ENCODE measurements at places on chromosomes 4 and X.

- no peak for DNase-seq
These were observed 108.6 kb downstream of the PPP3CA start for GRCh38 chr4:101238706-101239105.

DNA sequence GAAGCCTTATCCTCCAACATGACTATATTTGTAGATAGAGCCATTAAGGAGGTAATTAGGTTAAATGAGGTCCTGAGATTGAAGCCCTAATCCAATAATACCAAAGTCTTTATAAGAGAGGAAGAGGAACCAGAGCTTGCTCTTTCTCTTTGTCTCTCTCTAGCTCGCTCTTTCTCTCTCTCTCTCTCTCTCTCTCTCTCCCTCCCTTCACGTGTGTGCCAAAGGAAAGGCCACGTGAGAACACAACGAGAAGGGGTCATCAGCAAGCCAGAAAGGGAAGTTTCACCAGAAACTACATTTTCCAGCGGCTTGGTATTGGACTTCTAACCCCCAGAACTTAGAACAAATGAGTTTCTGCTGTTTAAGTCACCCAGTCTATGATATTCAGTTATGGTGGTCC lies 1540.5 kb downstream of the C4orf33 start:
- DNase-seq: no peak

DNA sequence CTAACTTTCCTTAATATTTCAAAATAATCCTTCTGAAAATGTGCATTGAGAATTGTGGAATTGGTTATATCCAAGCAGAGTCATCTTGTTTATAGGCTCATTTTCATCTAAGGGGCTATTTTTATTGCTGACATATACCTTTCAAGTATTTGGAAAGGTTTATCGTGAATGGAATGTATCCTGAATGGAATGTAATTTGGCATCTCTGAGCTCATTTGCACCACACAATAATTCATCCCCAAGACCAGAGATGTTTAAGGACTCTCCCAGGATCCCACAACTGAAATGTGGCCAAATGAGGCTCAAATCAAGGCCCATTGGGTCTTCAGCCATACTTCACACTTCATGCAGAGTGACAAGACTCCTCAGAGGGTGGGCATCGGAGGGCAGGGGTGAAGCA lies 7.5 kb upstream of the SETD7 start:
- DNase-seq: no peak

- no peak for DNase-seq
These were observed 60.8 kb upstream of the XAGE1B start for GRCh38 chrX:52577464-52578173.

DNA sequence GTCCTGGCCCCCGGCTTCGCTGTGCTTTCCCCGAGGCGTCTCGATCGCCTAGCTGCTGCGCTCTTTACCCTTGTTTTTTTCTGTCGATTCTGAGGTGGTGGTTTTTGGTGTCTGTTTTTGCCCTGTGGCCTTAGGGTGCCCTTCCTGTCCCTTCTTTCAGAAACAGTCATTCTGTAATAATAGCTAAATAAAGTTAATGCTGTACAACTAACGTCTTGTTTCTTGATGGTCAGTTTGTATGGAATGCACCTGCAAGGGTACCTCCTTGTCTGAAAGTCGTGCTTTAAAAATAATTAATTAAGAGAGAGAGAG lies 686 bp downstream of the FIP1L1 start:
- no peak for DNase-seq

- DNase-seq: no peak
These were observed 73.1 kb downstream of the HHIP start for GRCh38 chr4:144718958-144719512.

- DNase-seq: peak; percentile 1
These were observed at the start of gene GPC3 for GRCh38 chrX:133985164-133985966. TSS of gene GPC3 (minus strand) at chrX:133985594.

- no peak for DNase-seq
These were observed 42.0 kb downstream of the PSAPL1 start for GRCh38 chr4:7392438-7393421.

DNA sequence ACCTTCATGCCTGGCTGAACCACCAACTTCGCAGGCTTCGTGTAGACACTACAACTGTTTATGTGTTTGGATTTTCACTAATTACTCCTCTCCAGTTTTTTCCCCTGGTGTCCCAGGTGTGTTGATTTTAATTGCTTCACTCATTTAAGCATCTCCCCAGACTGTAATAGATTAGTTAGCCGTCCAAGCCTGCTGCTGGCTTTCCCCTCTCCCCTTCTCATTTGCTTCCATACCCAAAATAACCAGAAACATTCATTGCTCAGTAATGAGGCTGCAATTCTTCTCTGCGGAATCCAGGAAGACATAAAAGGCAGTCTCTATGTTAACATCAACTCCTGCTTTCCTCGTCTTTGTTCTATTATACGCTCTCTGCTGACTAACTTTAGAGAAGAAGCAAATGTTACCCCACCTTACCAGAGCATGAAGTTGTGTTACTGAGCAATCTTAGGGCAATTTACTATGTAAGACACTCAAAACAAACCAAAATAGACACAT lies 37.9 kb upstream of the SCRG1 start:
- DNase-seq: no peak

- no peak for DNase-seq
These were observed at the start of gene GLRA3 for GRCh38 chr4:174828845-174829701. TSS of gene GLRA3 (minus strand) at chr4:174829247. CDS start at chr4:174828811, 436 bp downstream.

DNA sequence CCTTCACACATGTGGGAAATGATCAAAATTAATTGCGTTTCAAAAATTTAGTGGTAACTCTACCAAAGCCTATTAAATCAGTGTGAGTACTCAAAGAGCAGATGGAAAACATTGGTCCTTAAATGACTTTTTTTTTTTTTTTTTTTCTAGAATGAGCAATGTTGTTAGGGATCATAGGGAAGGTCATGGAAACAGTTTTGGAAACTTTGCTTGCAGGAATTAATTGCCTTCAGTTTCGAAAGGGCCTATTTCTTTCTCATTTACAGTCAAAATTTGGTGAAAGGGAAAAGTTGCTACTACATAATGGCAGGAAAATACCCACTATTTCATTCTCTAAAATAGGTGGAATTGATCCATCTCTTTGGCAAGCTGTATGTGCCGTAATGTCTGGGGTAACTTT lies 160.9 kb downstream of the RTL9 start:
- no peak for DNase-seq

DNA sequence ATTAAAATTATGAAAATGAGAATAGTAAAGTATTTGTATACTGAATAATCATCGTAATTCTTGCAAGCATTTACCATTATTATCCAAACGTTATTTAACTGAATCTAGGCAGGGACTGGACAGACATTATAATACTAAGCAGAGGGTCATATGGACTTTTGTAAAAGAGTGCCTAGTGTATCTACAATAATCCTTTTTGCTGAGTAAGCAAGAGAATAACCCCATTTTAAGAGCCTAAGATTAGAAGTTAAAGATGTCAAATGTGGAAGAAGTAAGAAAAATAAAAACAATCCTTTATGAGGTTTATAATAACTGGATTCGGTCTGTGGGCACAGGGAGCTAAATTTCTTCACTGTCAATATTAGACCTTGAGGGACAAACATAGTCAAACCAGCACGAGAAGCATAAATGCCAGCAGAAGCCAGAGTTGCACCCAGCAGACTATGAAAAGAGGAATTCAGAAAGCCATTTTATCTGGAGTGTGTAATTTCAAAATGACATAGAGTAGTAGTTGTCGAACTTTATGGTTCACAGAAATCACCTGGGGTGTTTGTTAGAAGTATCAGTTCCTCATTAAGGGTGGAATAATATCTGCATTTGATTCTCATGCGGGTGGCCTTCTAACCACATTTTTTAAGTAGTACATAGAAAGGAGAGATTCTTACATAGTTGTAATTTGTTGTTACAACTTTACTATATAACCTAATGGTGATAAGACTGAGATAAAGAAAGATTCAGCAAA lies 39.7 kb upstream of the DCLK2 start:
- no peak for DNase-seq

DNA sequence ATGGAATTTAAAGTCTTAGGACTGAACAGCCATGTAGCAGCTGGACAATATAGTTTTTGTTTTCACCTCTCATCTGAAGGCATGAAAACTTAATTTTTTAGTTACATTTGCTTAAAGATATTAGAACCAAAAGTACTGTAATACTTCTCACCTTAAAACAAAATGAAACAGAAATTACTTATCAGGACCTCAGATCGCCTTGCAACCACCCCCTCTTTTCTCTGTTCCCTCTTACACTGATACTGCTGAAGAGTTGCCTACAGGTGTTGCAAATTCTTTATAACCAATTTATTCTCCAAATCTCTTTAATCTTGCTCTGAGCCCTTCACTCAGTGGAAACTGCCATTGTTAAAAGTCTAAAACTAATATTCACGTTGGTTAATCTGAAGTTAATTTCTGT lies 145.0 kb downstream of the SPCS3 start:
- DNase-seq: no peak

- no peak for DNase-seq
These were observed 49.3 kb downstream of the WDR19 start for GRCh38 chr4:39231660-39232059.

GRCh38 chr4:123083646-123084045 lies 161.2 kb upstream of the NUDT6 start:
- DNase-seq: no peak

DNA sequence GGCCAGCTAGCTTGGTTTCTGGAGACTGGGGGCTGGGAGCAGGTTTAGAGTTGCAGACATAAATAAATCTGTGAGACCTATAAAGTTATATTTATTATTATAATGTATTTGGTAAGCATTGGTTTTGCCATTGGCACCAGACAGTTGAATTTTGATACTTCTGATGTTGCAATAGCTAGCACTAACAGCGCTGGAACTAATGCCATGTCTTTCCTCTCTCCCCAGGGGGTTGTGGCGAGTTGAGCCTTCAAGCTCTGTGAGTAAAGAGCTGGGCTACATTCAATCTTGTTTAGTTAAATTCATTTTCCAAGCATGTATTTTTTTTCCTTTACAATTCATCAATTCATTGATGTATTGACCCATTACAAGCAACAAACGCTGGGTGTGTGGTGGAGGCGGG lies 358.7 kb upstream of the NR3C2 start:
- no peak for DNase-seq
